ENCODE measurements at places on chromosomes 1 and 21.
A peak's percentile ranks its signal among the peaks of the same experiment; 100 is the strongest.

- no peak for DNase-seq
These were observed 7.3 kb upstream of the JUN start for GRCh38 chr1:58791106-58791505.

DNA sequence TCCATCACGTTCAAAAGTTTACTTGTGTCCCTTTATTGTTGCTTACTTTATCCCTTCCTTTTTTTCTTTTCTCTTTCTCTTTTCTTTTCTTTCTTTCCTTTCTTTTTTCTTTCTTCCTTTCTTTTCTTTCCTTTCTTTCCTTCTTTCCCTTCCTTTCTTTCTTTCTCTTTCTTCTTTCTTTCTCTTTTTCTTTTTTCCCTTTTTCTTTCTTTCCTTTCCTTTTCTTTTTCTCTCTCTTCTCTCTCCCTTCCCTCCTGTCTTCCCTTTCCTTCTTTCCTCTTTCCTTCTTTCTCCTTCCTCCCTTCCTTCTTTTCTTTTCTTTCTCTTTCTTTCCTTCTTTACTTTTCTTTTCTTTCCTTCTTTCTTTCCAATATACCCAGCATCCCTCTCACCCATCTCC, 391.2 kb downstream of the DPYD start:
- no peak for DNase-seq

GRCh38 chr1:5200006-5200405, 545.6 kb downstream of the AJAP1 start:
- no peak for DNase-seq

- no peak for DNase-seq
These were observed 24.5 kb downstream of the KIAA0319L start for GRCh38 chr1:35532497-35533223.

DNA sequence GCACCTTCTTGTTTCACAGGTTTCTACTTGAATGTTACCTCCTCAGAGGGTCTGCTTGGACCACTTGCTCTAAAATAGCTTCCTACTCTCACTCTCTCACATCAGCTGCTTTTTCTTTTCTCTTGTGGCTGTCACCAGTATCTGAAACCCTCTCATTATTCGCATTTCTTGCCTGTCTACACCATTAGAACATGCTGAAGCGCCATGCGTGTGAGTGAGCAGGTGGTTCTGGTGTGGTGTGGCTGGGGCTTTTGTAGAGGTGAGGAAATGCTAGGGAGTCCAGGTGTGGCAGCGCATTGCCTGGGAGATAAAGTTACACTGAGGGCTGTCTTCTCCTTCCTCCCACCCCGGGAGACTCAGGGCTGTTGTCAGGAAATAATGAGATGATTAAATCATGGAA, 4.1 kb downstream of the ZNF362 start:
- no peak for DNase-seq

DNA sequence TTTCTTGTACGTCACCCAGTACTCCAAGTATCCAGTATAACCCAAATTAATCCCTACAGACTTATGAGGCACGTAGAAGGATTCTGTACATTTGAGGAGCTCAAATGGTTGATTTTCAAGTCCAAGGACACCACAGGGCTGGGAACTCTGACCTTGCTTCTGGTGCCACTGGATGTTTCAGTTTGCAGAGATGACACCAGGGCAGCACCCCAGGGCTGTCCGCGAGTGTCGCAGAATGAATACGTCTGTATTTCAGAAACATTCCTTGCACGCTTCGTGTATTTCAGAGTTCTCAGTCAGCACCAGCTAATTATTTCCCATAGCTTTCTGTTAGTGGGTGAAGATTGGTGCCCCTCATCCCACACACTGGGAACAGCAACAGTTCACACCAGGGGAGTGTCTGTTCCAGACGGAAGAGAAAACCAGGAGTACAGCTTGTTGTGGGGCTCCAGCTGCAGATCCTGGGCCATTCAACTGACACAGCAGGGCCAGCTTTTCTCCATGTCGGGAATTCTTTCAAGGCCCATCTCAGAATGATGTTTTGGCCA, 159.2 kb downstream of the RHOU start:
- no peak for DNase-seq

- peak; percentile 77 for DNase-seq
These were observed 89.5 kb upstream of the CD53 start for GRCh38 chr1:110783292-110783918.

DNA sequence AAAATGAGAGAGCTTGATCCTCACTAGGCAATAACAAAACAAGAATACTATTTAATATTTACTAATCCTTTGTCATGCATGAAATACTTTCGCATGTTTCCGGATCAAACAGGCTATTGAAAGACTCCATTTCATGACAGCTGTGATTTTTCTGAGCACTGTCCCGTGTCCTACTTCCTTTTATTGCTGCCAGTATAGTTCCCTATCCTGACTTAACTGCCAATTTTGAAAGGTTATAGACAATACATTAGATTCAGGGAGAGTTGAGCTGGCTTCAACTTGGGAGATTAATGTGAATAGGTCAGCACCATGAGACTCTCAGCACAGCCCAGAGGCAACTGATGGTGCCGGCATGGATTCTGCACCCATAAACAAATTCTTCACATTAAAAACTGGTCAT, 225.8 kb downstream of the VAV3 start:
- no peak for DNase-seq

DNA sequence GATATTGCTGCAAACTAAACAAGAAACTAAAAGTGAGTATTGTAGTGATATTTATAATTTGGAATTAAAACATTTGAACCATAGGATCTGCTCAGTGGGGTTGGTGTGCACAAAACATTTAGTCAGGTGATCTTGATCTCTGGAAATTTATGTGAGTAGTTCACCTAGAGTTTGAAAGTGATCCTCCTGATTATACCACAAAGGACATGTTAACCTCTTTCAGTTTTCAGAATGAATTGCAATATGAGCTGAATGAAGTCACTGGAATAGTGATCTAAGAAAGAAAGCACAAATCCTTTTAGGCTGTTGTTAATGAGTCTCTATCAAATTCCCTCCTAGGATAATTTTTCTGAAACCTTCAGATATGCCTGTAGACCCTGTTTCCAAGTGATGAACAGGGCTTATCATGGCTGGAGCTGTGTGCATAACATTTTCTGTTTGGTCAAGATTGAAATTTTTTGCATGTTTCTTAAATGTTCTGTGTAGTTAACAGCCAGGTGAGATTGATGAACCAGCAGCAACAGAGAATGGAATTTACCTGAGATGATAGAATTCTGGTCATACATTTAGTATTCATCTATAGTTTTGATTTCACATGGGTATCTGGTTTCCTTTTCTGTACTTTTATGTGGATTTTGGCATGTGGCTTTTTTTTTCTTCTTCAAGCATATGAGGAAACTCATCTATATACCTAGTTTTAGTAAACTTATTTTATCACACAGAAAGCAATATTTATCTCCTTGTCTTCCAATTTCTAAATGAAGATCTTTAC, 25.5 kb downstream of the CDC14A start:
- no peak for DNase-seq

DNA sequence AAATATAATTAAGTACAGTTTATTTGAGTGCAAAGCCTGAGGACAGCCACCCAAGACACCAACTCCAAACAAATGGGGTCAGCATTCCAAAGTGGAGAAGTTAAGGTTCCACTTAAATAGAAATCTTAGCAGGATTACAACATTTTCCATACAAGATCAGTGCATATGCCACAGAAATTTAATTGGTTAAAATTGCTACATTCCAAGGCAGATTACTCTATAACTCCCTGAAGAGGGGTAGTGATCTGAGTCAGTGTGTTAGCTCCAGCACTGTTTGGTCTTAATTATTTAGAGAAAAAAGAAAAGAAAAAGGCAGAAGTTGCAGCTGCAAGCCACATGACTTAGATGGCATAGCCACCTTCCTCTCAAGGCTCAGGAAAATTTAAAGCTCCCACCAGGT, 297.5 kb downstream of the HHIPL2 start:
- DNase-seq = no peak

- no peak for DNase-seq
These were observed 114.1 kb upstream of the CD34 start for GRCh38 chr1:208025031-208025430.

- no peak for DNase-seq
These were observed 18.2 kb downstream of the PDZK1 start for GRCh38 chr1:145688924-145689323.

DNA sequence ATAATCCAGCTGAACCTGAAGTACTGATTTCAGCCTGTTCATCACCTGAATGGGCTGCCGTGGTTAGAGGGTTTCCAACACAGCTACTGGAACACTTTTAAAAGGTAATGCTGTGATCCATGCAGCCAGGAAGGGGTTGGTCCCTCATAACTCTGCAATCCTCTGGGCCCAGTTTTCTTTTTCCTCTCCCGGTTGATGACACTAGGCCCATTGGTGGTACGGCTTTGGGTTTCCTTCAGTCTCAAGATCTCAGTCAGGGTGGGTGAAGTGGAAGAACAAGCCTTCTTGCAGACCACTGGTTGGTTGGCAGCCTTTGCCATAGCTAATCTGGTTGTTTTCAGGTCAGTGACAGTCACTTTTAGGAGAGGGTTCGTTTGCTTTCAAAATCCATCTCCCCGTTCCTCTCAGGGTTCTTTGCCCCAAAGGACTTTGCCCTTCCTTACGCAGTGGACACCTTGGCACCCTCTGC, 502 bp upstream of the SLC35A3 start:
- no peak for DNase-seq

DNA sequence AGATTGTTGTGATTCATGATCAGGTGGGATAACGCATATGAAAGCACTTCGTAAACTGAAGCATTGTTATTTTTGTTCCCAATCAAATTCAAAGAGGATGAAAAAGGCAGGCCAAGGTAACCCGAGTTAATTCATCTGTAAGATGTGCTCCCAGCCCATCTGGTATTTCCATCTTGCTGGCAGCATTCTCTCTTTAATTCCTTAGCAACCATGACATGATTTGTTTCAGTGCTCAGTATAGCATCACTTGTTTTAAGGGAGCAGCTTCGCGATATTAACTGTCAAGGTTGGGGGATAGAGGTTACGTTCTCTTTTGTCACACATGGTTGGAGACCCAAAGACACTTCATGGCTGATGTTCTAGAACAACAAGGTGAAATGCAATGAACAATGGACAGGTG, 6.4 kb downstream of the TSPAN2 start:
- no peak for DNase-seq

DNA sequence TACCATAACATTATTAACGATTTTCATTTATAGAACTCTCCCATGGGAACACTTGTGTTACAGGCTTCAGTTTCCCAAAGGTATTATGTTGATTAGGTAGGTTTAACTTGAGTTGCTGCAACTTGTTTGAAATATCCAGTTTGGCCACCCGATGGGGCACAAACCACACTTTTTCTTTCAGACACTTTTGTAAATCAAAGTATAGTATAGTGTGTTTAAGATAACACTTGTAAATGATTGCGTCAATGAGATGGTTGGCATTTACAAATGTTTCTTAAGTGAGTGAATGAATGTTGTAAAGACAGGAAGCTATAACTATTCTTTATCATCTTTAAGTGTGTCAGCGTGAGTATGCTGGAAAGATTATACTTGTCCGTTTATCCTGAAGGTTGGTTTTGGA, 4.3 kb downstream of the XPR1 start:
- DNase-seq = no peak

- no peak for DNase-seq
These were observed 1.4 kb upstream of the DNAJC11 start for GRCh38 chr1:6703016-6703415.

GRCh38 chr1:24713736-24714135, 31.5 kb upstream of the CLIC4 start:
- no peak for DNase-seq

DNA sequence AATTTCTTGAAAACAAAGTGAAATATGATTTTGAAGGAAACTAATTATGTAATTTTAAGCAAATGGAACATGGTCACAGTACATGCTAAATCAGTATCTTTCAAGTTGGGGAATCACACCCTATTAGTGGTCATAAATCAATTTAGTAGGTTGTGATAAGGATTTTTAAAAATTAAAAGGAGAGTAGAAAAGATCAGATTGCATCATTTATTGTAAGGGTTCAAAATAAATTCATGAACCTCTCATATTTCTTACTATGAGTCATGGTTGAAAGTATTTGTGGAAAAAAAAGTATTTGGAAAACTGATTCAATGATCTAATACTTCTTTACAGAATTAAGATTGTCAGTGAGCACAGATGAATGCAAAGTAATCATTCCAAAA, 14.6 kb downstream of the ADSS2 start:
- DNase-seq = no peak

DNA sequence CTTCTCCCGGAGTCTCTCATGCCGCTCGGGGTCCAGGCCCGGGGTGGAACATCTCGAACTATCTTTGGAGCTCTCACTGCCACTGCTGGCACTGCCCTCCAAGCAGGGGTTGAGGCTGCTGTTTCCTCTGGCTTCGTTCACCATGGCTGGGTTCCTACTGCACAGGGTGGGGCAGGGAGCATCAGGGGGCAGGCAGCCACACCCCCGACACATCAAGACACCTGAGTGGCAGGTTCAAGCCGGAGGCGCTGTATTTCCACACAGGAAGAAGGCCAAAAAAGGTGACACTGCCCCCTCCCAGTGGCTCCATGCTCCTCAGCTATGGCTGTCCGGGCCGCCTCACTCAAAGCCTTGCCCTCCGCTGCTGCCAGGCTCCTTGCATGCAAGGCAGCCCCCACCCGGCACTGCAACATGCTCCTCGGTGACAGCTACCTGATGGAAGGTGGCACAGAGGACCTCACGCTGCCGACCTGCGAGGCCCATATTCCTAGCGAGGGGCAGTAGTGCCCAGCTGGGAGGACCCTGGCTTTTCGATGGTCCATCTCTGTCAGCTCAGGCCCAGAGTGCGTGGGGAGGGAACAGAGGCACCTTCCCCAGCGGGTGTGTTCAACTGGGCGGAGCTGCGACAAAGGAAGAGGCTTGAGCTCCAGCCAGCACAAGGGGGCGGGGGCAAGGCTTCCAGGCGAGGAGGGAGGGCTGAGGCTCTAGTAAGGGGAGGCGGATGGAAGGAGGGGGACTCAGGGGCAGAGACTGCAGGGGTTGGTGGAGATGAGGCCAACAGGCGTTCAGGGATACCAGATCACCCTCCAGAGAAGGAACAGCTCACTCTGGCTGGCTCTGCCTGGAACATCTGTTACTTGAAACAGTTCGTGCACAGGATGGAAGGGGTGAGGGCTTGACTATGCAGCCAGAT, 2.5 kb downstream of the MTHFR start:
- DNase-seq = peak; percentile 89

GRCh38 chr21:31429506-31429905, 85.4 kb upstream of the TIAM1 start:
- no peak for DNase-seq

DNA sequence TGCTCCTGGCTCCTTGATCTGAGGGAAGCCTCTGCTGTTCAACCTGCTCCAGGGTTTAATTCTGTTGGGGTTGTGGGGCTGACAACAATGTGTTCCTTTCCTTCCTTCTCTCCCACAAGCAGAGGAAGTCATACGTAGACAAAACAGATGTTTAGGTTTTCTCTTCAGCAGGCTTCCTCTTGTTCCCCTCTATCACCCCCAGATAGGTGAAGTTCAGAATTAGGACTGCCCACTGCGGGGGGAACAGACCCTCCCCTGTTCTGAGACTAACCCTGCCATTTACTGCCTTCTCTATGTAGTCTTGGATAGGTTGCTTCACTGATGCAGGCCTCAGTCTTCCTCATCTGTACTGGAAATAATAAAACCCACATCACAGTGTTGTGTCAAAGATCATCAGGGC, 30.0 kb upstream of the NRDC start:
- DNase-seq = no peak
